Head of caudate nucleus (tissue), 42 donors: ENCODE measurements at places on chromosomes 12 and 14.

DNA sequence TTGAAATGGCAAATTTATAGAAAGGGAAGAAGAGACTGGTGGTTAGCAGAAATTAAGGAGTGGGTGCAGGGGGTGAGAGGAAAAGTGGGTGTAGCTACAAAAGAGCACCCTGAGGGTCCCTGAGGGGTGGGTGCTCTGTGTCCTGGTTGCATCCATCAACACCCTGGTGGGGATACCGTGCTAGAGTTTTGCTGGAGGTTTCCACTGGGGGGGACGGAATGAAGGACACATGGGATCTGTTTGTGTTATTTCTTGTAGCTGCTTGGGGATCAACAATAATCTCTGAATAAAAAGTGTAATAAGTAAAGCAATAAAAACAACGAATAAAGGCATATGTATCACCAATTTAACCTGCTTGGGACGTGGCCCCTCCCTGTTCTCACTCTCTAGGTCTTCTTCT is 175.3 kb downstream of the KIF26A start:
- DNase-seq, result no peak

GRCh38 chr14:101598159-101598558 is 36.9 kb downstream of the DIO3 start:
- no peak for DNase-seq

DNA sequence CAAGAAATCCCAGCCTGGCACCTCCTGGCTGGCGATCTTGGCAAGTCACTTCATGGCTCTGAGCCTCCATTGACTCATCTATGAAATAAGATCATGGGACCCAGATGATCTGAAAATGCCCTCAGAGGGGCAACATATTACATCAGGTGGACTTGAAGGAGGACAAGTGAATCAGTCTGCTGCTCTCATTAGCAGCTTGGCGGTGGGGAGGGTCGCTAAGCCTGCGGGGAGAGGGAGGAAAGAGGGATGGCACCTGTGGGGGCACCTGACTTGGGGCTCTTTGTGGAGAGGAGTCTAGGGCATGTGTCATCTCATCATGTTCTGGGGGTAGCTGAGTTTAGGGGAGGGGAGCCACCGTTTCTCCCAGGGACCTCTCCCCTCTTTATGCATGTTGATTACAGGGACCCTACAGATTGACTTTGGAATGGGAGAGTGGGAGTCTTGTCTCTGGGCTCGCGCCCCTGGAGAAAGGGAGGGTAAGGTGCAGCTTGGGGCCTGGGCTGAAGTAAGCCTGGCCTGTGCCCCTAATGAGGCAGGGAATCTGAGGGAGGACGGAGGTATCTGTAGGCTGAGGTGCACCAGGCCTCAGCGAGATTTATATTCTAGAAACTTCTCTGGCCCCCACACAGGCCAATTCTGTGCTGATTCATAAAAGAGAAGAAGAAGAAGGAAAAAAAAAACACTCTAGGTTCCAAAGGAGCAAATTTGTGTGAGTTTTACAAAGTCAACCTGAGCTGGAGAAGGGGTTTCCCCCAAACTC is 29.3 kb upstream of the BATF start:
- DNase-seq, result no peak

DNA sequence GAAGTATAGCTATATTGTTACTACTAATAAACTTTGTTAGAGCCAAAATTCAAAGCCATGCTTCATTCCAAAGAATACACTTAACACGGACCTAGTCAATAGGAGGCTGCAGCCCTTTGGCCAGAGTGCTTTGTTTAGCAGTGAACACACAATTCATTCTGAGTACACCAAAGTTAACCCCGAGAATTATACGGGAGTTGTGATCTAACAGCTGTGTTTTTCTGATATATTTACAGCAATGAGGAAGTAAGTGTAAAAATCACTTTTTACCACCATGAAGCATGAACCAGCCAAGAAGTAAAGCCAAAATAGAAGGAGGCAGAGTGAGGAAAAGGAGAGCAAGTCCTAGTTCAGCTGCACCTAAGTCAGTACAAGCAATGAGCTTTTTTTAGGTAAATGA is 156.8 kb upstream of the PDE3A start:
- no peak for DNase-seq

DNA sequence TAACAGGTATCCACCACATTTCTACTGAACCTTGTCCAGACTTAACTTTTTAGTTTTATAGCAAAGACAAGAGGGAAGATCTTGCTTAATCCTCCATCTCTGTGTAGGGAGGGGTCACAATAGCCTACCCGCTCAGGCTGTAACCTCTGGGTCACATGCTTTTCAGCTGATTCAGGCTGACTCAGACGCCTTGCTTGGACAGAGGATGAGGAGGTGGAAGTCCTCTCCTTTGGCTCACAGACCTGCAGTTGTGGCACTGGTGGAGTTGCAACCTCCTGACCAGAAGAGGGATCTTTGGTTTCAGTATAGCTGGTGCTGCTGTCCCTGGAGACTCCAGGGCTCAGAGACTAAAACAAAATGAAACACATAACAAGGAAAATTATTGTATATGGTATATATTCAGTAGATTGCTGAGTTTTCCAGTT is 16.2 kb downstream of the ACIN1 start:
- DNase-seq, result peak; percentile 58

DNA sequence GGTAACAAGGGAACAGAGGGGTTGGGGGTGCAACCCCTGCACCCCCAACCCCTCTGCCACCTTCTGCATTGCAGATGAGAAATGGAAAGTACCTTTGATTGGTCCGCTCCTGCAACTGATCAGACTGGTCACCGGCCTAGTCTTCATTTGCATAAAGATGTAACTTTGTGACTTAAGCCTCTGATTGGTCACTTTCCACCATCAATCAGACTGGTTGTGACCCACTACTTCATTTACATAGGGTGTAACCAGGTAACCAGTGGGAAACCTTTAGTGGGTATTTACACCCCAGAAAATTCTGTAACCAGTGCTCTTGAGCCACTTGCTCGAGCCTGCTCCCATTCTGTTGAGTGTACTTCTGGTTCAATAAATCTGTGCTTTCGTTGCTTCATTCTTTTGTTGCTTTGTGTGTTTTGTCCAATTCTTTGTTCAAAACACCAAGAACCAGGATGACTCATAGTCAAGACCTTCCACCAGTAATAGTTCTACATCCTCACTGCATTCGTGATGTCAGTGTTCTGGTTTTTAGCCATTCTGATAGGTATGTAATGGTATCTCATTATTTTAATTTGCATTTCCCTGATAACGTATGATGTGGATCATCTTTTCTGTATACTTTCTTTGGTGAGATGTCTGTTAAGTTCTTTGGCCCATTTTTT is 30.8 kb downstream of the LEMD3 start:
- no peak for DNase-seq

GRCh38 chr12:92255741-92256140 is 110.1 kb upstream of the BTG1 start:
- no peak for DNase-seq

GRCh38 chr12:3994500-3994899 is 121.3 kb upstream of the PARP11 start:
- DNase-seq, result no peak

DNA sequence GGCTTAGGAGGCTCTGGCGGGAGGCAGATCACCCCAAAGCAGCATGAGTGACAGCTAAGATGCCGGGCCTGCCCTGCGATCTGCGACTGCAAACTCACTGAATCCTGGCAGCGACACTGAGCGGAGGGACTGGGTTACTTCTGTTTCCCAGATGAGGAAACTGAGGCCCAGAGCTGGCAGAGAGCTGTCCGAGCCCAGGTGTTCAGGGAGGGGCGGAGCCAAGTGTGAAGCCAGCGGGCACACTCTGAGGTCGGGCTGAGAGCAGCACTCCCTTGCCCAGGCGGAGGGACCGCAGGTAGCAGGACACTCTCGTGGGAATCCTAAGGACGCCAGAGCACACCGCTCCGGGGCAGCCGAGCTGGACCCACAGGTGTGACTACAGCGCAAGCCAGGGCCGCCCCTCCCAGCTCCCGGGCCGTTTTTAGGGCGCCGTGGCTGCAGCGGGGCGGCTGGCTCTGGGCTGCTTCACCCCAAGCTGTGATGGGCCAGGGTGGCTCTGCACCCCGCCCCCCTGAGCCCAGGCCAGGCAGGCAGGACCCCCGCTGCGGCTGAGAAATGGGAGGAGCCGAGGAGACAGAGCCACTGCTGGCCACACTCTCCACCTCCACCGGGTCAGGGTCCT is 27.4 kb downstream of the MMP17 start:
- DNase-seq, result no peak

DNA sequence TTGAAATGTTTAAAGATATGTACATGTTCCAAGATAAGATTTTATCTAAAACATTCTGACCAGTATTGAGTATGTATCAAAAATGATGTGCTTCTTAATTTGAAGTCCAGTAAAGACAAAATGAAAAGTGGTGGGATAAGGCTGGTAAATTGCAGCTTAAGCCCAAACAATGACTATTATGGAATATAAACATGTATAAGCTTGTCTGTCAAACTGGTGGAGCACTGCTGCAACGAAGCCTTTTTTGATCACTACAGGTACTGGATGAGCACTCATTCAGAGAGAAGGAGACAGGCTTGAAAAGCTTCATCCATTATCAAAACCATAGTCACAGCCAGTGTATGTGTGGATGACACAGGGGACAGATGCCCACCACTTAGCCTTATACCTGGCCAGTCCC is 138.4 kb downstream of the ATP23 start:
- no peak for DNase-seq

GRCh38 chr14:54629183-54629582 is 62.3 kb downstream of the SAMD4A start:
- no peak for DNase-seq

DNA sequence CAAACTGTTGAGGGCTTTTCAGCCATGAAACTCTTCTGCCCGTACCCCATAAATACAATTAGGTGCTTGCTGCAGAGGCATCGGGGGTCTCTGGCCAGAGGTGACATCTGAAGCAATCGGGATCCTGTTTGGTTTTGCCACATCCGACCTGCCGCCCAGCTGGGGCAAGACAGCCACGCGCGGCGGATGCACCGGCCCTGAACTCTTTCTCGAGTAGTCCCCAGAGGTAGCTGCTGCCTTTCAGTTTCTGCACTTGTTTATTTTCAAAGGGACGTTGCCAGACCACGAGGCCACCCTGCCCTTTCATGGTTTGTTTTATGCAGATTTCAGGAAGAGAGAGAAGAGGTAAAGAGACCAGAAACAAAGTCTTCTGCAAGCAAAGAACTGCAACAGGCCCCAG is 10.6 kb upstream of the MLXIP start:
- no peak for DNase-seq

DNA sequence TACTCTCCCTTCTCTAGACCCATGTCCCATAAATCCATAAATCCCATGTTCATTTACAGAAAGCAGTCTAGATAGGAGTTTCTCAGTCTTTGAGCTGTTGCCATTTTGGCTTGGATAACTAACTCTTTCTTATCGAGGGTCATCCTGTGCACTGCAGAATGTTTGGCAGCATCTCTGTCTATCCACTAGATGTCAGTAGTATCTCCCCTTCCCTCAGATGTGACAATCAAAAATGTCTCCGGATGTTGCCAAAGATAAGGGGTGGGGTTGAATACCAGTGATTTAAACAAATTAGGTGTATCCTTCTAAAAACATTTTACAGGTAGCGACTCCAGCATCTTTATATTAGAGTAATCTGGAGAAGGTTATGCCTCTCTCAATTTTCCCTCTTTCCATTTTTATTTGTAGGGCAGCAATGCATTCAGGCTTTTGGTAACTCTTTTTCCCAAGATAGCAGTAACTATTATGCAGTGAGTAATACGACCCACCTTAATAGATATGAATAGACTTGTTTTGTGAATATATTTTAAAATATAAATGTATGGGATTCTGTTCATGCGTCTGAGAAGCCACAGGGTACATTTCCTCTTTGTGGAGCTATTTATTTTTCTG is 100.7 kb downstream of the LRRK2 start:
- no peak for DNase-seq

DNA sequence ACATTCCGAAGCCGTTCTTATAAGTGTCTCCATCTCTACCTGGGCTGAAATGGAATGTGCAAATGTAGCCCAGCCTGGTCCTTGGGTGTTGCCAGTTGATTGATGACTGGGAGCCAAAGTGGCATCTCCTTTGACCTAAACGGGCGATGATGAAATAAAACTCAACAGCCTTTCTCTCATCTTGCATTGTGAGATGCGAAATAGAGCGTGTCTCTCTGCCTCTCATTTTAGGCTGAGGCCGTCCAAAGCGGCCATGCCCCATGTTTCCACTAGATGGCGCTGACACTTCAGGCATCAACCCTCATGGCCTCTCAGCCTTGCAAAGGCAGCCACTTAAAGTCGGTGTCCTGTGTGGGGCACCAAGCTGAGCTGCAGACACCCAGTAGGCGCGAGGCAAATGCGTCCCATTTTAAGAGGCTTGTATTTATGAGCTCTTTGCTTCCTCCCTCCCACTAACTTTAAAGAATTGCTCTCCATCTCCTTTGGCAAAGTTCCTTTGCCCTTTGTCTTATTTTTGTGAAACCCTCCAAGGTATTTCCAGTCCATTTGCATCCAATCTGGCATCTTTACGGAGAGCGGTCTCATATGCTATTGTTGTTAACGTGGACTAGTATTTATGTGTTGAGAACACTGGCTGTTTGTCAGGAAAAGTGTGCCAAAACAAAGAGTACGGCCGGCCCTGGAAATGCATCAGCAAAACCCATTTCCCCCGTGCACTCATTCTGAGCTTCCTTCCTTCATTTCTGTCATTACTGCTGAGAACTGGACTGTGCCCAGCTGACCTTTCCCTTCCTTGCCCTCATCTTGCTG is 25.0 kb downstream of the GPRC5A start:
- peak; percentile 97 for DNase-seq

- no peak for DNase-seq
Observed at GRCh38 chr12:113194971-113195391, 9.5 kb downstream of the RITA1 start.

DNA sequence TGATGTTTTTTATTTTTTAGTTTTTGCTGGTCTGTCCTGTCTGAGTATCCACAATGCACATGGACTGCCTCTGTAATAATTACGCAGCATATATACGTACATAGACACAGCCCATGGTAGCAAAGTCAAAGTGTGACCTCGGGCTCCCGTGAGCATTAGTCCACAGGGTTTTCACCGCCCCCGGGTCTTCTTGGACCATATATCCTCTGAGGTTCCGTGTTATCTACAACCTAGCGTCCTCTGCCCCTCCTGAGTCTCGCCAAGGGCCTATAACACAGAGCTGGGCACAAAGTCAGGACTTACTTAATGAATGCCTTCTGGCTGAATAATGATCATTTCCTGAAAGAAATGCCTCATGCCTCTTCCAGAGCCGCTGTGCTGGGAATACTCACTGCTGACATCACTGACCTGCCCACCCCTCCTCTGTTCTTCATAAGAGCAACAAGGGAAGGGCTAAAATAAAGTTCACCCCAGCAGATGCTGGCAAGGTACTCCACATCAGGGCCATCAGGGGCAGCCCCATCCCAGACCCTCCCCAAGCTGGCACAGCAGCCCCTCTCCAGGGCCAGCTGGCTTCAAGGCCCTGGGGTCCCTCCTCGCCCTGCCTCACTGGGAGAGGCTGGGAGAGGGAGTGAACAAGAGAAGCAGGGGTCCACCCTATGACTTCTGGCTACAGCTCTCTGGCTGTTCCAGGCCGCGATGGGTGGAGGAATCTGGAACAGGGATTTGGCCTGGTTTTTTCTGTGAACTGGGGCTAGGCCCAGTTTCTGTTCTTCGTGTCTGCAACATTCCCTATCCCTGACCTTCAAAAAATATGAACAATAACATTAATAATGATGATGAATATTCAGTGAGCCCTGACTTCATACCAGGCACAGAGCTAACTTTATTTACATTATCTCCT is 7.9 kb downstream of the HDAC7 start:
- no peak for DNase-seq

- DNase-seq, result no peak
Observed at GRCh38 chr12:18057051-18057450, 32.9 kb downstream of the RERGL start.

- DNase-seq, result no peak
Observed at GRCh38 chr12:237026-237815, 23.3 kb upstream of the SLC6A12 start.
